ENCODE measurements at places on chromosomes 6 and 20.
A peak's percentile ranks its signal among the peaks of the same experiment; 100 is the strongest.

GRCh38 chr20:44092551-44093248, 94.3 kb downstream of the JPH2 start:
- DNase-seq: no peak

GRCh38 chr20:38893565-38894090, 32.6 kb upstream of the FAM83D start:
- DNase-seq: peak; percentile 74

- no peak for DNase-seq
Measured at GRCh38 chr6:170295510-170296422, 4.9 kb upstream of the DLL1 start.

DNA sequence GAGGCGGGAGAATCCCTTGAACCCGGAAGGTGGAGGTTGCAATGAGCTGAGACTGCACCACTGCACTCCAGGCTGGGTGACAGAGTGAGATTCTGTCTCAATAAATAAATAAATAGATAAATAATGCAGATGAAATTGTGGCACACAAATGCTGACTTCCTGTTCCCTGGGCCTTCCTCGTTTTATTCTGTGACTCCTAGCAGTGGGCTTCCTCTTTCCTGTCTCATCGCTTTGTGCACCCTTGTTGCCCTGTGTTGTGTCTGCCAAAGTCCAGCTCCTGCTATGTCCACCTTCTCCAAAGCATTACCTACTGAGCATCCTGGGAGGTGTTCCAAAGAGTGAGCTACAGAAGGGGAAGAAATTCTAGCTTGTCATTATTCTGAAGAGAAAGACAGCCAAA, 100.2 kb upstream of the TIAM2 start:
- no peak for DNase-seq

GRCh38 chr6:139965393-139965792, 590.9 kb upstream of the CITED2 start:
- DNase-seq: no peak

DNA sequence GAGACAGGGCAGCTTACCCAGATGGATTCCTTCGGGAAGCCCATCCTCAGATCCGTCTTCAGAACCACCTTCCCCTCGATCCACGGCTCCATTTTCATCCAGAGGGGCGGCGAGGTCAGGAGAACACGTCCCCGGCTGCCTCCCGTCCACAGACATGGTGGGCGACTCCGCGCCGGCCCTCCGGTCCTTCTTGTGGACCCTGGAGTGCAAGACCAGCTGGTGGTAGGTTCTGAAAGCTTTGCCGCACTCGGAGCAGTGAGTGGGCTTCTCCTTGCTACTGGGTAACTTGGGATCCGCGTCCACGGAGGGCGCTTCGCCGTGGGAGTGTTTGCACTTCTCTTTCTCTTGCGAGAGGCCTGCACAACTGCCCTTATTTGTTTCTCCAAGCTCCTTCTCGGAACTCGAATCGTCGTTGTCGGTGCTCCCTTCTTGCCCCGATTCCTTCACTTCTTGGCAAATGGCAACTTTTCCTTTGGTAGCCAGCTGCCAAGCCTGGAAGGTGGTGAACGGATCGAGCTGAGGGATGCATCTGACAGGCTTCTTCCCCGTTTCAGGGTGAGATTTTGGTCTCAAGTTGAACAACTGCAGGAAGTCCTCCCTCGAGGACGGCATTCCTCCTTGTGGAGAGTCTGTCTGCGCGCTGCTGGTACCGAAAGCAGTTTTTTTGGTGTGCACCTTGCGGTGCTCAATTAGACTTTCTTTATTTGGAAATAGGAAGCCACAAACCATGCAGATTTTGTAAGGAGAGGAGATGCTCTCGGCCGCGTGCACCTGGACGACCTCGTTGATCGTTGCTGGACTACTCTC, 12.0 kb downstream of the ZNF217 start:
- DNase-seq: no peak

GRCh38 chr6:105838171-105838570, 248.0 kb upstream of the PRDM1 start:
- DNase-seq: no peak

DNA sequence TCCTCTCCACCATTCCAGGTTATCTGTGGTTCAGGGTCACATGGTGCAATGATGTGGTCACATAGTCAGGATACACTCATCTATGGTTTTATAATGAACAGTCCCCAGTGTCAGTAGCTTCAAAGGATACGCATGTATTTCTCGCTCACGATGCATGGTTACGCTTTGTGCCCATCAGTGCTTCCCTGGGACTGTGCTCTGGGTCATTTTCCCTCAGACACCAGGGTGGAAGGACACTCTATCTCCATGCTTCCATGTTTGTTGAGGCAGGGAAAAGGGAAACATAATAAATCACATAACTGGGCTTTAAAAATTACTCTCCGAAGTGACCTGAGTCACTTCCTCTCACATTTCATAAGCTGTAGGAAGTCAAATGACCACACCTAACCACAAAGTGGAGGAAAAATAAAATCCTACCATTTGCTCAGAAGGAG, 394.8 kb upstream of the NOX3 start:
- DNase-seq: no peak

DNA sequence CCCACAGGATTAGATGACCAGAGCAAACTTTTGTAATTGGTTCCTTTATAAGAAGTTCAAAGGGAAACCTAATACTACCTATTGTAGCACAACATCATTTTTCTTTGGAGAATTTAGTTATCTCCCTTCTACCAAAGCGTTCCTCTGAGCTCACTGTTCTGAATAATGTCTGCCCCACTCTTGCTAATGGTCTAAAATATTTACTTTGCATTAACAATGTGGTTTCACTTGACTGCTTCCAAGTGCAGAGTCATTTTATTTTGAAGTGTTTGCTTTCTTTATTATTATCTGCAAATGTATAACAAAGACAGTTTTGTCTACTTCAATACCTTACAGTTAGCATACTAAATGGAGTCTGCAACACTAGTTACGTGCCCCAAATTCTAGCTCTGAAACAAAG, 15.0 kb downstream of the TRAPPC3L start:
- no peak for DNase-seq

DNA sequence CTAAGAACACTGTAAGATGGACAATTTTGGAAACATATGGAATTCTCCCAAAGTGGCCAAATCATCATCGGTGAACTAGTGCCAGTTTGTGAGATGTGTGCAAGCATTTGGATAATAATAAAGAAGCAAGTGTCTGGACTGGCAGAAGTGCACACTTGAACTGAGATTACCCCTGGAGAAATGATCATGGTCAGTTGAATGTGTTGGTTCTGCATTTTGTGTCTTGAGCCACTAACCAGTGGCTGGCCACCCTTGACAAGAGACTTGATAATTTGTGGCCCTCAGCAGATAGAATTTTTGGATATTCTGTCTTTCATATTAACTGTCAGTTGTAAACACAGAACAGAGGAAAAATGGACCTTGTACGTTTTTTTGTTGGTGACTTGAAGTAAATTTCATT, 37.4 kb downstream of the CITED2 start:
- no peak for DNase-seq

GRCh38 chr6:22614547-22614946, 45.2 kb downstream of the HDGFL1 start:
- DNase-seq: no peak

DNA sequence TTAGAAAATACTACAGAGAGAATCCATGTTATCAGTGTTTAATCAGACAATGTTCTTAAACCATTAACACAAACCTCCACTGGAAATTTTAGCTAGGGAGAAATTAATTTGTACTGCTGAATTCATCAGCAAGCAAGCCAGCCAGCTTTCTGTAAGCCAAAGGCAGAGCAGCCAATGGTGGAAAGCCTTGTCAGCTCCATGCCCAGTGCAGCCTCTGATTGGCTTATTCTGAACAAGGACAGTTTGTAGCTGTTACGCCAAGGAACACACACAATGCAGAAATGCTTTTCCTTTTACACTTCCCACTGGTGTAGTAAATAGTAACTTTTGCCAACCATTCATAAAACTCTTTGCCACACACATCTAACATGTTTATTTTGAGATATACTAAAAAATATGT, 265.0 kb downstream of the TENT5A start:
- DNase-seq: no peak
